ENCODE measurements at places on chromosomes 7 and 10.

DNA sequence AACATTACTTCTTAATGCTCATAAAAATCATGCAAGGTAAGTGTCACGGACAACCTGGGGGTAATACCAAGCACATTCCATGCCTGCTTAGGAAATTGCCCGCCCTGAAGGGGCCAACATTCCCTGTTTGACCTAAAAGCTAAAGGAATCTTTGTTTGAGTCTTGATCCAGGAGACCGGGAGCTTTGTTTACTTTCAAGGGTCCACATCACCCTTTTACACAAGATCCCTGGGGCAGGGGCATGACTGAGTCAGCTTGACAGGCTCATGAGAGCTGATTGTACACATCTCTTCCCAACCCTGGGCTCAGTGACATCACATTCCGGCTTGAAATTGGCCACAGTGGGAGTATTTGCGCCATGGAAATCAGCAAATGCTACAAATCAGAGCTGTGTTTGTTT lies 248.1 kb upstream of the HABP2 start:
- DNase-seq: no peak

DNA sequence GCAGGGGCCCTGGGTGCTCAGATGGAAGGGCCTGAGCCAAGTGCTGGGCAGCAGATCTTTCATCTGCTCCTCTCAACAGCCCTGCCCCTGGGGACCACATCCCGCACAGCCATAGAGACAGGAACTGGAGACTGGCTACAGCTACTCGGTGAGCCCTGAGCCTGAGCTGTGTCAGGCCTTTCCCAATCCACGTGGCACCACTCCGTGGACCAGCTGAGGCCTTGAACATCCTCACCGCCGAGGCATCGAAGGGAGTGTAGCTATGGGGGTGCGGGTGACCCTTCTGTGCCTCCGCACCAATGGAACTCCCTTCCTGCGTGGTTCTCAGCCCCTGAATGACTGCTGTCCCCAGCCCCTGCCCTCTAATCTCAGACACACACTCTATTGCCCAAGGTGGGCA lies 362.7 kb upstream of the SHH start:
- no peak for DNase-seq

DNA sequence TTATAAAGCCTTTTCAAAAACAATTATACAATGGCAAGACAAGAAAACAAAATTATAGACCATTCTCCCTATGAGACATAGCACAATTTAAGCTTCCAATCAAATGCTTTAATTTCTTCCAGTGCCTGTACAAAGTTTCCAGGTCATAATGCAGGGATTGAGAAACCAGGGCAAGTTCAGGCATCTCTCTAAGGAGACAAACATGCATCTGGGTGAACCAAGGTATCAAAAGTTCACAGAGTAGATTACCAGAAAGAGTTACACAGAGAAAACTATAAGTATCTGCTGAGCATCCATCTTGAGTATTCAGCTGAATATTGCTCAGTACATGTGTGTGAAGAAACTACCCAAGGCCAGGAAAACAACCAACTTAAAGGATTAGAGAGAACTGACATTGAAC lies 89.1 kb downstream of the COL28A1 start:
- no peak for DNase-seq

DNA sequence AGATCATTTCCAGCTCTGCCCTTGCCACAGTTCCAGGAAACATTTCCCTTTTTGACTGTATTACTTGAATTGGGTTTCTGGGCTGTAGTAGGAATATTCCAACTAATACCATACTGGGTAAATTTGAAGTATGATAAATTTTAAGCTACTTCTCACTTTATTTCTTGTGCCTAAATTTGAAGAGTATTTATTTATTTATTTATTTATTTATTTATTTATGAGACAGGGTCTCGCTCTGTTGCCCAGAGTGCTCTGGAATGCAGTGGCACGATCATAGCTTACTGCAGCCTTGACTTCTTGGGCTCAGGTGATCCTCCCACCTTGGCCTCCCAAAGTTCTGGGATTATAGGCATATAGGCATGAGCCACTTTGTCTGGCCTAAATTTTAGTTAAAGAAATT lies 105.5 kb downstream of the TPST1 start:
- no peak for DNase-seq

GRCh38 chr10:74745449-74745848 lies 81.0 kb upstream of the KAT6B start:
- DNase-seq: no peak

- no peak for DNase-seq
Measured at GRCh38 chr10:29687421-29688164, 52.8 kb upstream of the SVIL start.

DNA sequence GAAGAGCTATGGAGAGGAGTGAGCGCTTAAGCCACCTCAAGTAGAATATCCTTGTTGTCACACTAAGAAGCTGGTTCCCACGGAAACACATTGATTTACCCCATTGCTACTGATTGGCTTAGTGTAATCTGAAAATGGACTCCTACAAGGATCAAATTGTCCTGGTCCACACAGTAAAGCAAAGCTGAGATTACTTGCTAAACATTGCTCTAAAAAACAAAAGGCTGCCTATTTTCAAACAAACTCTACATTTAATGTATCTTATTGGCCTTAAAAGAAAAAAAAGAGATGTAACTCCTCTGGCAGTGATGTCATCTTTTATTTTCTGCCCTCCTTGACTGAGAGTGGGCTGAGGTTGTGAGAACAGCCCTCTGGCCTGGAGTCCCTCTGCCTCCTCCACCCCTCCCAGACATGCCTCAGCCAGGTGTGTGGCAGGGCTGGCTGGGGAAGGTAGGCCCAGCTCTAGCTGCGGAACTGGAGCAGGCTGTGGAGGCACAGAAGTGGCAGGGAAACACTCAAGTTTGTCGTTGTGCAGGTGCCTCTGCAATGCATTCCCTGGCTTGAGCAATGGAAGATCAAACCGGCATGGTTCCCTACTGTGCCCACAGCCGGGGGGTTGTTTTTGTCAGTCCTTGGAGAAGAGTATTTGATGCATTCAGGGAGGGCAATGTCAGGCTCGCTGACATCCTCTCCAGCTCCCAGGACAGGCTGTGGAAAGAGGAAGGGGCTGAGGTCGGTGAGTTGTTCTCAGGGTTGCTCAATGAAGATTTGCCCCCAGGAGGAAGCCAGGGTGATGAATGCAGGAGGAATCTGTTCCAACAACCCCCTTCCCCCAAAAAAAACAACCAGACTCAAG lies 9.1 kb downstream of the KLF6 start:
- DNase-seq: peak; percentile 72

DNA sequence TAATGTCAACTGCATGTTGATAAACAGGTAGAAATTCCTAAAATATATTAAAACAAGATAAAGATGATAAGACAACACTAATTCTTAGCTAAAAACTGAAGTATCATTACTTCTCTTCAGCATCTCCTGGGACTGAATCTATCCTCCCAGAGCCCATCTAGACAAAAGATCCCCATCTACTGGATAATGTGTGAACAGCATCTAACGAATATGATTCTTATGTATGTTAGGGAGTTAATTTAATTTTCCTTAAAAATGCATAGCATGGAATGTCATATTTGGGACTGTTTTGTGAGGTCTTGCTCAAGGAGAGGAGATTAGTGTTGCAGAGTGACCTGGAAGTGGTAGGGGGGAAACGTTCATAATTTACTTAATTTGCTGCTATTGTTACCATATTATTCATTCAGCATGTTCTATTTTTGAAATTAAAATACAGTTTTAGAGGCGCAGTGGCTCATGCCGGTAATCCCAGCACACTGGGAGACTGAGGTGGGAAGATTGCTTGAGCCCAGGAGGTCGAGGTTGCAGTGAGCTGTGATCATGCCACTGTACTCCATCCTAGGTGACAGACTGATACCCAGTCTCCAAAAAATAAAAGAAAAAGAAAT lies 305.1 kb upstream of the CSTF2T start:
- peak; percentile 34 for DNase-seq

DNA sequence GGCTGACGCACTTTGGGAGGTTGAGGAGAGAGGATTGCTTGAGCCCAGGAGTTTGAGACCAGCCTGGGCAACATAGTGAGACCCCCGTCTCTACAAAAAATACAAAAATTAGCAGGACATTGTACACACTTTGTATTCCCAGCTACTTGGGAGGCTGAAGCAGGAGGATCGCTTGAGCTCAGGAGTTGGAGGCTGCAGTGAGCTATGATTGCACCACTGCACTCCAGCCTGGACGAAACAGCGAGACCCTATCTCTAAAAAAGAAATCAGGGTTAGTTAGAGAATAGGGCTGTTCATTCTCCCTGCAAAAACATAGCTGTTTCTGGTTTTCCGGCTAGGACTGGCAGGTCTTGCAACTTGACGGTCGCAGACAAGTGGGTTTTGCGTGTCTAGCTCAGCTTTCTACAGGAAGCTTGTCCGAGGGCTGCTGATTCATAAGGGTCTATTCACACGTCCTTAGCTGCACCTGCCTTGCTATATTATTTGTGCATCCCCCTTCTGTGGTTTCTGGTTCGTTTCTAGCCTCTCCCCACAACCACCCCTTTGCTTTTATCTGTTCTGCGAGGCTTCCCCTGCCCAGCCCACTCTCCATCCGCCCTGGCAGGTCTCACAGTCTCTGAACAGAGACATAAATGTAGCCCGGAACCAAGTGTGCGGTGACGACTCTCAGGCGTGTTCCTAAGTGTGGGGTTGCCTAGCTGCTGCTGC lies 10.7 kb downstream of the AMZ1 start:
- DNase-seq: no peak

GRCh38 chr10:44010873-44011602 lies 362.4 kb upstream of the ZNF32 start:
- DNase-seq: no peak

DNA sequence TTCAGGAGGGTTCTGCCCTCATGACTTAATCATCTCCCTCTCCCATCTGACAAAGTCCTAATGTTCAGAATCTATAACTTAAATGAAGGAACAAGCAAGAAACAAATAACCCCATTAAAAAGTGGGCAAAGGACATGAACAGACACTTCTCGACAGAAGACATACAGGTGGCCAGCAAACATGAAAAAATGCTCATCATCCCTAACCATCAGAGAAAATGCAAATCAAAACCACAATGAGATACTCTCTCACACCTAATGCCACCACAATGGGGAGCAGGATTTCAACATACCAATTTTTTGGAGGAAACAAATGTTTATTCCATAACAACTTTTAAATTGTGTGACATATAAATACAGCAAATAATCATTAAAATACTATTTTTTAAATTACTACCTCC lies 3.0 kb upstream of the HTR7 start:
- no peak for DNase-seq

- no peak for DNase-seq
Measured at GRCh38 chr7:34848670-34849069, 188.6 kb downstream of the DPY19L1 start.

DNA sequence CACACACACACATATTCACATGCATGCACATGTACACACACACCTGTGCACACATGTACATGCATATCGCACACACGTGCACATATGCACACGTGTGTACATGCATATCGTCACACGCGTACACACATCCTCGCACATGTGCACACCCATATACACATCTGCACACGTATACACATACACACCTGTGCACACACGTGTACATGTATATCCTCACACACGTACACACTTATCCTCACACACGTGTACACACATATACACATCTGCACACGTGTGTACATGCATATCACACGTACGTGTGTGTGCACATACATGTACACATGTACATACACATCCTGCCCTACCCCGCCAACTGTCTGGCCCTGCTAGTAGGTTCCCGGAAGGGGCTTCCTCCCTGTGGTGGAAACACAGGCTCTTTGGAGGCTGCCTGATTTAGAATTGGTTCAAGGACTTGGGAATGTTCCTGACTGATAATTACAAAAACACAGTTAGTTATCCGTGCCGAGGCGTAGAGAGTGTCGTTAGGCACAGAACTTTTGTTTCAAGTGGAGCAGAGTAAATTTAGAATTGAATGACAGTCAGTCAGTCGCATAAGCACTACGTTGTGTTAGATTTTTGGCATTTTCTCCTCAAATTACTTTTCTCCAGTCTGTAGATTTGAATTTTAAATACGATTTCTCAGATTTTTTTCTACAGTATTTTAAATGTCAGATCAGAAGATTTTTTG lies 18.5 kb upstream of the PRKAR1B start:
- no peak for DNase-seq

- peak; percentile 47 for DNase-seq
Measured at GRCh38 chr7:157337316-157338149, 729 bp downstream of the DNAJB6 start.

GRCh38 chr10:86688398-86688921 lies 20.1 kb downstream of the LDB3 start:
- peak; percentile 56 for DNase-seq

GRCh38 chr7:137160236-137160635 lies 183.3 kb downstream of the PTN start:
- DNase-seq: no peak

- DNase-seq: no peak
Measured at GRCh38 chr10:35498693-35499092, 106.4 kb upstream of the GJD4 start.

- DNase-seq: no peak
Measured at GRCh38 chr10:3714967-3715366, 70.0 kb downstream of the KLF6 start.

- DNase-seq: no peak
Measured at GRCh38 chr10:113960617-113961181, 83.0 kb upstream of the ADRB1 start.

DNA sequence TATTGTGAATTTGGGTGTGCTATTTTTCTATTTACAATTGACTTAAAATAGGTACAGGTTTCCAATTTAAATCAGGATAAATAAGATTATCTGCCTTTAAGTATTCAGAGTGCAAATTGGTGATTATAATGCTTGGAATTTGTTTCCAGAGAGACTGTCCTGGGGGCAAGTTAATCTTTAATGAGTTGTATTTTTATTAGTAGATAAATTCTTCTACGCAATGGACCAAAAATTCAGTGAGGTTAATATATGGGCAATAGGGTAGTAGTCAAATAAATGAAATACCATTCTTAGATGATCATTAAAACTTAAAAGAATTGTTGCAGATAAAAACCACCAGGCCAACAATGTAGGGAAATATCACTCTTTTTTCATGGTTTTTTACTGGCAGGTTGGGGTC lies 3.4 kb downstream of the BICC1 start:
- DNase-seq: peak; percentile 51

DNA sequence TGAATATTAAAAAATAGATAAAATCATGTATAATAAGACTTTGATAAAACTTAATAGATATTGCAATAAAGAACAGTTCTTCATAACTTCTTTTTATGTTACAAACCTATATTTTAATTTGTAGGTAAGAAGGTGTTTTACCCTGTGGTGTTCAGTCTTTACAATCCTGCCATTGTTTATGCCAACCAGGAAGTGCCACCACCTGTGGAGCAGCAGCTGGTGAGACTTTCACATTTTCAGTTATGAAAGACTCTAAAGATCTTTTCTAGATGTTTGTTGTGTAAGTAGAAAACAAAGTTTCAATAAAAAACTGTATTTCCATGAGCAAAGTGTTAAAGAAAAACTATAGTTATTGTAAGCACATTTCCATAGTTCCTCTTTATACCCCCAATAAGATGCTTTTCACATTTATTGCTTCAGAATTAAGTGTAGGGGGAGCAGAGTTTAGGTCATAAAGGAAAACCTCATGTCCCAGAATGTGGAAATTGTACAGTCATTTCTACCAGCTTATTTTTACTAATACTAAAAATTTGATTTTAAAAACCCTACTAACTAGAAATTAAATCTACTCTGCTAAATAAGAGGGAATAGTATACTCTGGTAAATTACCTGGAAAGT lies 28.7 kb downstream of the CSGALNACT2 start:
- DNase-seq: no peak

- no peak for DNase-seq
Measured at GRCh38 chr10:25707976-25708671, 225.9 kb upstream of the MYO3A start.
